Activated CD8-positive, alpha-beta memory T cell treated with anti-CD3 and anti-CD28 coated beads for 48 hours (primary cell): ENCODE measurements at places on chromosomes 2 and 18.

GRCh38 chr18:78984941-78985784, 5.5 kb downstream of the SALL3 start:
- no peak for DNase-seq

GRCh38 chr2:220743203-220743602, 828.9 kb downstream of the EPHA4 start:
- DNase-seq: no peak

- DNase-seq: no peak
Observed at GRCh38 chr2:188928643-188929042, 45.5 kb upstream of the COL3A1 start.

- DNase-seq: no peak
Observed at GRCh38 chr2:134152045-134153010, 101.5 kb upstream of the MGAT5 start.

DNA sequence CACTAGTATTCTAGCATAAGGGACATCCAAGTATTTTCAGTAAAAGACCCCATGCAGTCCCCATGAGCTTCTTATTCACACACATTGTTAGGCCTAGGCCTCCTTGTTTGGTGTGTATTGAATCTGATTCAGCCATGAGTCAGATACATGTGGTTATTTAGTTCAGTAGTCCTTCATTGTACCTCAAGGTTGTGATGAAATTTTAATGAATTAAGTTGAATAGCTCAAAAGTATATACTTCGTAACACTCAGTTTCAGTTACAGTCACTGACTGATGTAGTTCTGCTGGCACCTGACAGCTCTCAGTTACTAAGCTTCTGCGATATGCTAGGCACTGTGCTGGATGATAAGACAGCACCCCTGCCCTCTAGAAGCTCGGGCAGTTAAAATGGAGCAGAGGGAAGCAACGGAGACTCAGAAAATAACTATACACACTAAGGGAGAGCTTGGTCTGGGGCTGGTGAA, 86.4 kb downstream of the XRCC5 start:
- no peak for DNase-seq

DNA sequence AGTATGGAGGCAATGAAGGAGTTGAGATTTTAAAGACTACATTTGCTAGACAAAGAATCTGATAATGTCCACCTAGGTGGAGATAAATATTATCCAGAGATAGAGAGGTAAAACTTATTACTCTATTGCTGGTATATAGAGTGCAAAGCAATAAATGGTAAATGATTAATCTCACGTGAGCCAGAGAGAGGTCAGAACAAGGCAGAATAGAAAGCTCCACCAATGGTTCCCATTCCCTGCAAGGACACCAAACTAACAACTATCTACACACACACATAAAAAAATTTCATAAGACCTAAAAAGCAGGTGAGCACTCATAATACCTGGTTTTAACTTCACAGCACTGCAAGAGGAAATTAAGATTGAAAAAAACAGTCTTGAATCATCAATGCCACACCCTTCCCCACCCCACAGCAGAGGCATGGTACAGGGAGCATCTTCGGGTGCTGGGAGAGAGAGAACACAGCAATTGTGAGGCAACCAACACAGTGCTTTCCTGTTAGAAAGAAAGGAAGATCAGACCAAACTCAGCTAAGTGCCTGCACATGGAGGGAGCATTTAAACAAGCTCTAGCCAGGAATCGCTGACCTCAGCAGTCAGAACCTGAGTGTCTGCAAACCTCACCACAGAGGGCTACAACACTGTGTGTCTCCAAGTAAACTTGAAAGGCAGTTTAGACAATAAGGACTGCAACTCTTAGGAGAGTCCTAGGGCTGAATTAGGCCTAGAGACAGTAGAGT, 1432.6 kb upstream of the TMEFF2 start:
- no peak for DNase-seq

GRCh38 chr18:27583466-27583865, 398.4 kb upstream of the CHST9 start:
- DNase-seq: no peak

DNA sequence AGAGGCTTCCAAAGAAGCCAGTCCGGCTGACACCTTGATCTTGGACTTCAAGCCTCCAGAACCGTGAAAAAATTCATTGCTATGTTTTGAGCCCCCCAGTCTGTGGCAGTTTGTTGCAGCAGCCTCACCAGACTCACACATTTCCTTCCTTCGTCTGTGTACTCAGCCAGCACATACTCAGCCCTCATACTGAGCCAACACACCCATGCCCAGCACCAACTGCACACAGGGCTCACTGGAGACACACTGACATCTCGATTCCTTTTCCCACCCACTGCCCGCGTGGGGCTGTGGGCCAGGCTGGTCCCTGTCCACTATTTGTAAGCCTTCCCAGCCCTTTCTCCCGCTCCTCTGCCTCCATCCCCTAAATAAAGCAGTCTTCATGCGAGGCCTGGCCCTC, 24.1 kb upstream of the NMUR1 start:
- DNase-seq: no peak

- no peak for DNase-seq
Observed at GRCh38 chr2:115190459-115190858, 748.0 kb downstream of the DPP10 start.

DNA sequence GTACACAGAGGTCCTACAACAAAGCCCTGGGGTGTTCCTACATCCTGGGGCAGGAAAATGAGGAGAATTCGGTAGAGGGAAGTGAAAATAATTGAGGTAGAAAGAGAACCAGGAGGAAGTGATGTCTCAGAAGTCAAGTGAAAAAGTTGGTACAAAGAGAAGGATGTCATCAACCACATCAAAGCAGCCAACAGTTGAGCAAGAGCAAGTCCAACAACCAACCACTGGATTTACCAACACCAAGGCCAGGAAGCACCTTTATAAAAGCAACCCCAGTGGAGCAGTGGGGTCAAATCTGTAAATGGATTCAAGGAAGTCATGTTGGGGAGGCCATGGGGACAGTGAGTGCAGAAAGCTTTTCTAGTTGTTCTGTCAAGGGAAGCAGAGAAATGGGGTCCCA, 360.4 kb downstream of the ZNF516 start:
- DNase-seq: no peak

GRCh38 chr2:8319219-8319618, 362.6 kb upstream of the ID2 start:
- DNase-seq: no peak
